Cortex of kidney (tissue), 1 donor: ENCODE measurements at places on chromosomes 16 and 17.

DNA sequence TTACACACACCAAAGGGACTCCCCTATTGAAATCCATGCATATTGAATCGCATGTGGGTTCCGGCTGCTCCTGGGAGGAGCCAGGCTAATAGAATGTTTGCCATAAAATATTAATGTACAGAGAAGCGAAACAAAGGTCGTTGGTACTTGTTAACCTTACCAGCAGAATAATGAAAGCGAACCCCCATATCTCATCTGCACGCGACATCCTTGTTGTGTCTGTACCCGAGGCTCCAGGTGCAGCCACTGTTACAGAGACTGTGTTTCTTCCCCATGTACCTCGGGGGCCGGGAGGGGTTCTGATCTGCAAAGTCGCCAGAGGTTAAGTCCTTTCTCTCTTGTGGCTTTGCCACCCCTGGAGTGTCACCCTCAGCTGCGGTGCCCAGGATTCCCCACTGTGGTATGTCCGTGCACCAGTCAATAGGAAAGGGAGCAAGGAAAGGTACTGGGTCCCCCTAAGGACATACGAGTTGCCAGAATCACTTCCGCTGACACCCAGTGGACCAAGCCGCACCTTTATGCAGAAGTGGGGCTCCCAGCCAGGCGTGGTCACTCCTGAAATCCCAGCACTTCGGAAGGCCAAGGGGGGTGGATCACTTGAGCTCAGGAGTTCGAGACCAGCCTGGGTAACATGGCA, 2.2 kb downstream of the GAA start:
- no peak for DNase-seq

GRCh38 chr17:73430165-73430680, 118.4 kb upstream of the CDC42EP4 start:
- DNase-seq = no peak

DNA sequence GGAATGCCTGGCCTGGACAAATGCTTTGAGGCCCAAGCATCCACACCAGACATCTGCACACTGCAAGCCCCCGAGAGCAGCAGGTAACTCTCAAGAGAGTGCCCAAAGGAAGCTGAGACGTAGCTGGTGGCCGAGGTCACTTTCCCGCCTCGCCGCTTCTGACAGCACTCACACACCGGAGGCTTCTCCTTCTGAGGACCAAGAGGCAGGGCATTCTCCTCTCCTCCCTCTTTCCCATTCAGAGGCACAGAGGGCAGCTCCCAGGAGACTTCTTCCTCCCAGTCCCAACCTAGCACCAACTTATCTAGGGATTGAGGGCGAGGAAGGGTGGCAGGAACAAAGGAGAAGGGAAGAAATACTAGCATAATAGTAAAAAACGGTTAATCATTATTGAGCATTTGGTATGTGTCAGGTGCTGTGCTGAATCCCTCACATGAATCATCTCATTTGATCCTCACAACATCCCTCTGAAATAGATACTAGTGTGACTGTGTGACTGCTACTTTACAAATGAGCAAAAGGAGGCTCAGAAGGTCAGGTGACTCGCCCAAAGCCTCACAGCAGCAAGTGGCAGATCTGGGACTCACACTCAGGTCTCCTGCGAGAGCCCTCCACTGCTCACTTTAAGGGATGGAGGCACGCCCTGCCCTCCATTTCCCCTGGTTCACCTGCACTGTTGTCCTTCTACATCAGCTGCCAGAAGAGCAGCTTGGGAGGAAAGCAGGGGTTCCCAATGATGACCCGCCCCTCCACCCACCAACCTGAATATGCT, 41.8 kb downstream of the MYO18A start:
- DNase-seq = no peak

GRCh38 chr17:82935966-82936767, 96.3 kb upstream of the ZNF750 start:
- DNase-seq = no peak

GRCh38 chr16:15605839-15606517, 37.0 kb downstream of the MARF1 start:
- DNase-seq = no peak
